Kidney capillary endothelial cell (primary cell): ENCODE measurements at places on chromosomes 4 and X.

- no peak for DNase-seq
Measured at GRCh38 chr4:94802091-94802490, 44.3 kb downstream of the BMPR1B start.

GRCh38 chr4:182531555-182532162, 288.5 kb downstream of the TENM3 start:
- DNase-seq, result no peak

DNA sequence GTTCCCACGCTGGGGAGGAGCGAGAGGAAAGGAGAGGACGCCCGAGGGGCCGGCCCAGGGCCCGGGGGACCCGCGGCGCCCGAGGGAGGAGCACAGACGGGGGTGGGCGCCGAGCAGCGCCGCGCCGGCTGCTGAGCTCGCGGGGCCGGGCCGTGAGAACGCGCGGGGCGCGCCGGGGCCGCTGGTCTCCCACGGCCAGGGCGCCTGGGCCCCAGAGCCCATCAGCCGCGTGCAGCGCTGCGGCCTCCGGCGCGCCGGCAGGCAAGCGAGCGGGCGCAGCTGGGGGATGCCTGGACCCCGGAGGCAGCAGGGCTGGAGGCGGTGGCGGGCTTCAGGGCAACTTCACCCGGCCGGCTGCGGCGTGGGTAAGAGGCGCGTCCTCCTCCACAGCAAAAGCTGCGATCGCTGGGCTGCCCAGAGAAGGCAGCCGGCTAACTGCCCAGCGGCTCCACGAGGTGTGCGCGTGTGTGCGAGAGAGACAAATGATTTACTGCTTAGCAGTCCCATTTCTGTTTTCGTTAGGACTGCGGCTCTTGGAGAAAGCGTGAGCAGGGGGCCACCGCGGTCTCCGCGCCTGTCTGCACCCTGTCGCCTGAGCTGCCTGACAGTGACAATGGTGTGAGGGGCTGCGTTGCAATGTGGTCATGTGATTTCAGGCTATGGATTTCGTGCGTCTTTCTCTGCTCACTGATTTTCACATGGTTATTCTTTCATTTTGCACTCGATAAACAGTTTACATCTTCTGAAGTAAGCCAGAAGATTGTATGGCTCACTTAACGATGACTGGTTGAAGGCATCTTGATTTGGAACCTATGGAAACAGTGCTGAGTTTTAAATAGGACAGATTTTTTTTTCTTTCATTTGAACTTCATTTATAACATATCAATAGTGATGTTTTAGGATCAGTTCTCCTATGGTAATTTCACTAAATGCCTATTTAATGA, 1.2 kb downstream of the GUCY1A1 start:
- DNase-seq, result no peak

- no peak for DNase-seq
Measured at GRCh38 chr4:86286726-86287125, 73.1 kb downstream of the MAPK10 start.

DNA sequence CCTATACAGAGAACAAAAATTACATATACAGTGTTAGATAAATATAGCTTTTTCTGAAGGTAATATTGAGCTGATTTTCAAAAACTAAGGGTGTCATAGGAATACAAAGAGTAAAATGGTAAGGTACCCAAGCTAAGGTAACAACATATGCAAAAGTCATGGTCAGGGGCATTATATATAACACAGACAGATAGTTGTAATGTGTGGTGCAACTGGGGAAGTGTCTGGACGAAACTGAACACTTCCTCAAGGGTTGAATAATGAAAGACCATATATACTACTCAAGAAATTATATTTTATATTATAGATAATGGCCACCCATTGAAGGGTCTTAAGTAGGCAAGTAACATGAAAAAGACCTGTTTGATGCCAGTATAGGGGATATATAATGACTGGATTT, 262.1 kb upstream of the CXXC4 start:
- no peak for DNase-seq

DNA sequence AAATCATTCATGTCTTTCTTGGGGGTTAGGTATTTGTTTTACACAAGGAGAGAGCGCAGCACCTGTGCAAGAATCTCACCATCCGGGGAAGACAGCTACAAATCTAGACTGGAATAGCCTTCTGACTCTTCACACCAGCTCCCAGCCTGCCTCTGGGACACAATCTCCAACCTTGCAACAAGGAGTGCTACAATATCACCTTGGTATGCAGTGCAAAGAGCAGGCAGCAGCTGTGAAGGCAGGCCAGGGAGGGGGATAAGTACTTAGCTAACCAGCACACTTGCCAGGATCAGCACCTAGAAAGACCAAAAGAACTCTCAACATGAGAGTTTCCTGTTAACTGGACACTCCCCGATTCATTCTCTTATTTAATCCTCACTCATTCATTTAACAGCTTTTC, 235.3 kb downstream of the AR start:
- DNase-seq, result no peak

- DNase-seq, result no peak
Measured at GRCh38 chr4:55297346-55297745, 48.7 kb upstream of the SRD5A3 start.

DNA sequence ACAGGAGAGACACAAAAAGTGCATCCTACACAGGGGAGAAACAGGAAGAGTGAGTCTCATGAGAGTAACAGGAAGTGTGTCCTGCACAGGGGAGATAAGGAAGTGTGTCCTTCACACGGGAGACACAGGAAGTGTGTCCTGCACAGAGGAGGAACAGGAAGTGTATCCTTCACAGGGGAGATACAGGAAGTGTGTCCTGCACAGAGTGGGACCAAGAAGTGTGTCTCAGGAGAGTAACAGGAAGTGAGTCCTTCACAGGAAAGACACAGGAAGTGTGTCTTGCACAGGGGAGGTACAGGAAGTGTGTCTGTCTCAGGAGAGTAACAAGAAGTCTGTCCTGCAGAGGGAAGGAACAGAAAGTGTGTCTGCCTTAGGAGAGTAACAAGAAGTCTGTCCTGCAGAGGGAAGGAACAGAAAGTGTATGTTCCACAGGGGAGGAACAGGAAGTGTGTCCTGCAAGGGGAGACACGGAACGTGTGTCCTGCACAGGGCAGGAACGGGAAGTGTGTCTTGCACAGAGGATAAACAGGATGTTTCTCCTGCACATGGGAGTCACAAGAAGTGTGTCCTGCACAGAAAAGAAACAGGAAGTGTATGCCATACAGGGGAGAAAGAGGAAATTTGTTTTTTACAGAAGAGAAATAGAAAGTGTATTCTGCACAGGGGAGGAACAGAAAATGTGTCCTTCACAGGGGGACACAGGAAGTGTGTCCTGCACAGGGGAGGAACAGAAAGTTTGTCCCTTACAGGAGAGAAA, 102.0 kb downstream of the ARSF start:
- DNase-seq, result no peak

- no peak for DNase-seq
Measured at GRCh38 chr4:60884587-60884986, 315.5 kb upstream of the ADGRL3 start.

GRCh38 chr4:28621591-28621990, 1761.0 kb downstream of the STIM2 start:
- DNase-seq, result no peak

GRCh38 chr4:5711479-5712184, 631 bp downstream of the EVC start:
- DNase-seq, result no peak

GRCh38 chrX:150683536-150684146, 9.6 kb upstream of the MTMR1 start:
- DNase-seq, result no peak
